ENCODE measurements at places on chromosomes 5 and 9. TPM values are rescaled to one million over a fixed set of nuclear protein-coding genes. Genes with fewer than 3 reads are reported as not detected.

GLE1 gene
- 31.7 TPM for total RNA-seq

NEUROG1 gene
- not detected for total RNA-seq

SNCAIP gene
- 0.03 TPM for total RNA-seq

C5orf47 gene
- not detected for total RNA-seq

SLC6A7 gene
- total RNA-seq, result 0.02 TPM

IFNK gene
- not detected for total RNA-seq

GFPT2 gene
- 47.3 TPM for total RNA-seq

PCDHA1 gene
- total RNA-seq, result 0.10 TPM

KIAA1191 gene
- total RNA-seq, result 70.8 TPM

Data from A549 treated with CORT108297 at 1 μM for 4 hours (cell line).